ENCODE measurements at places on chromosomes 2 and 18. TPM values are rescaled to one million over a fixed set of nuclear protein-coding genes. Genes with fewer than 3 reads are reported as not detected.

DNA sequence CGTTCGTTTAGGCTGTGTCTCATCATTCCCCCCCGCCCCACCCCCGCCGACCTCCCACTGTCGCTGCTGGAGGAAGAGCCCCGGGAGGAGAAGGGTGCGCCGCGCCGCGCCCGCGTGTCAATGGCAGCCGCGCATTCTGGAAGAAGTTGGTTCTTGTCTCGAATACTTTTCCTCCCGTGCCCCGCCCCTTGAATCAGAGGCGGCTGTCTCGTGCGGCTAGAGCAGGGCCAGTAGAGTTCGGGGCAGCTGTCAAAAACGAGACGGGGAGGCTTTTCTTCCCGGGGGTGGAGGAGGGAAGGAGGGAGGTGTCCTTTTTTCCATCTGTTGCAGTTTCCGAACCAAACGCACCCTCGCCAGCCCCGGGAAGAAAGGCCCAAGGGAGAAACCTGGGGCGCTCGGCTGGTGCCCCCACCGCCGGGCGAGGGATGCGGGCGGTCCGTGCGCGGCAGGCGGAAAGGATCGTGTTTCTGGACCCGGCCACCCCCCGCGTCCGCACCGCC, 410 bp upstream of the TGIF1 start:
- no peak for DNase-seq

DNA sequence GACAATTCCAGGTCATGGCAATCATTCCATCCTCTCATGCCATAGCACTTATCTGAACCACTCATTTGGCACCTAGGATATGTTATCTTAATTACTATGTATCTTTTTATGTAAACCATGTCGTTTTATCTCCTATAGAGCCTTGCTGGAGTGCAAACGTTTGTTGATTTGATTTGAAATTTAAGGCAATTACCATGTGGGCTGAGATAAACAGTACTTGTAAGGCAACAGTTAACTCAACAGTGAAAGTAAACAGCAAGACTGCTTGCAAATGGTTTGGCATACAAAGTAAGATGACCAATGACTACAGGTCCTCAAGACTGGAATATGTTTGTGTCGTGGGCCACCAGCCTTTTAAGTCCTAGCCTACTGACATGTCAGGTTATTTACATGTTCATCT, 133.7 kb upstream of the ZFP36L2 start:
- no peak for DNase-seq

- DNase-seq = no peak
Measured at GRCh38 chr2:124640221-124640750, 615.2 kb downstream of the CNTNAP5 start.

- DNase-seq = no peak
Measured at GRCh38 chr2:134667541-134667940, 51.3 kb downstream of the TMEM163 start.

GRCh38 chr2:129478902-129479517, 500.5 kb upstream of the RAB6C start:
- no peak for DNase-seq

DNA sequence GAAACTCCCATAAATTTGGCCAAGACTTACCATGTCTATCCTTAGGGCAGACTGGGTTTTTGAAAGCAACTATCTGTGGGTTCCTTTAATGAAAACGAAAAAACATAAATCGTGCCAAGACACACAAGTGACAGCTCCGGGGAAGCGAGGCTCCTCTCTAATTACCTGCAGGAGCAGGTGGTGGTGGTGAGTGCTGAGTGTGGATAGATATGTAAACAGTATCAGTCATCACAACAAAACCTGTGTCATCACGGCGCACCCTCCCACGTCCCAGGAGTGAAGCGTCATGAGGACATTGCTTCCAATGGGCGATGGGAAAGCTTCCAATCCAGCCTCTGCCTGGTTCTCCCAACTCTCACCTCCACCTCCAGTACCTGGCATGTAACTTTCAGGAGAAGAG, 31.3 kb downstream of the ACKR3 start:
- DNase-seq = no peak

DNA sequence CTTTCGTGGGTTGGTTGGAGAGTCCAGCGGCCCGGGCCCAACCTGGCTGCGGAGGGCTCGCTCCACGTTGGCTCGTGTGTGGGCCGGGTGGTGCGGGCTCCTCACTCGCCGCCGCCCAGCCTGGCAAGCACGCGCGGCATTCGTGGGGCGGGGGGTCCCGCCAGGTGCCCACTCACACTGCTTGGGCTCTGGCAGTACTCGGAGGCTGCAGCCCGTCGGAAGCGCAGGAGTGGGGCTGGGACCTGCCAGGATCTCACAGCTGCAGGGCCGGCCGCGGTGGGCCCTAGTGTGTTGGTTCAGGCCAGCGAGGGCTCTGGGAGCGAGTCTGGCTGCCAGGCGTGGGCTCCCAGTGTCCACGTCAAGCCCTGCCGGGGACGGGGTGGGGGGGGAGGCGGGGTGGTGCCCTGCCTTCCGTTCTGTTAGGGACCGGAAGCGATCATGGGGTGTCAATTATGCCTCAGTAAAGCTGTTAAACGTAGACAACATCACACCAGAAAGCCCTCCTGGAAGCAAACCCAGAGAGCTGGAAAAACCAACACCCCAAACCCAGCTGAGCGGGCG, 1.0 kb upstream of the HS6ST1 start:
- DNase-seq = peak; percentile 67

Gene GCKR
- 1.1 TPM for total RNA-seq

DNA sequence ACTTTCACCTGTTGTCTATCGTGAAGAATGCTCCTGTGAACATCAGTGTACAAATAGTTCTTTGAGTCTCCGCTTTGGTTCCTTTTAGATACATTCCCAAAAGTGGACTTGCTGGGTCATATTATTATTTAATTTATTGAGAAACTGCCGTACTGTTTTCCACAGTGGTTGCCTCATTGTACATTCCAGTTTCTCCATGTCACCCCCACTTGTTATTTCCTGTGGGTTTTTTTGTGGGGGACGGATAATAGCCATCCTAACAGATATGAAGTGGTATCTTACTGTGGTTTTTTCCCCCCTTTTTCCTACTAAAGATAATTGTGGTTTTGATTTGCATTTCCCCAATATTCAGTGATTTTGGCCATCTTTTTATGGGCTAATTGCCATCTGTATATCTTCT, 53.8 kb downstream of the SMCHD1 start:
- DNase-seq = no peak

GRCh38 chr18:45317948-45318640, 297.2 kb upstream of the SLC14A2 start:
- no peak for DNase-seq

- no peak for DNase-seq
Measured at GRCh38 chr2:30628341-30628740, 178.9 kb downstream of the CAPN13 start.

DNA sequence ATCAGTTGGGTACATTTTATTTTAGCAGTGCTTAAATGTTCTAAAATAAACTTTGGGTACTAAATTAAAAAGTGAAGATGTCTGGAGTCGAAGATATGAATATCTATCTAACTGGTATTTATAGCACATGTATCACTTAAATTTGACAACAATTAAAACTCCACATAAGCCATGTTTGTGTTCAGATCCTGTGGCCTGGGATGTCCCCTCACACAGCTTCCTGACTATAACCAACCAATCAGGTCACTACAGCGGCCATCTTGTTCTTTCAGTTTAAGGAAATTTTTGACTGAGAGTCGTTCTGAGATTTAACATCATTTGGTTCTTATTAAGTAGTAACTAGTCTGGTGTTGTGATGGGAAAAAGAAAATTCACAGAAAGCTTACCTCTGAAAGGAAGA, 170.7 kb upstream of the NRP2 start:
- DNase-seq = no peak

DNA sequence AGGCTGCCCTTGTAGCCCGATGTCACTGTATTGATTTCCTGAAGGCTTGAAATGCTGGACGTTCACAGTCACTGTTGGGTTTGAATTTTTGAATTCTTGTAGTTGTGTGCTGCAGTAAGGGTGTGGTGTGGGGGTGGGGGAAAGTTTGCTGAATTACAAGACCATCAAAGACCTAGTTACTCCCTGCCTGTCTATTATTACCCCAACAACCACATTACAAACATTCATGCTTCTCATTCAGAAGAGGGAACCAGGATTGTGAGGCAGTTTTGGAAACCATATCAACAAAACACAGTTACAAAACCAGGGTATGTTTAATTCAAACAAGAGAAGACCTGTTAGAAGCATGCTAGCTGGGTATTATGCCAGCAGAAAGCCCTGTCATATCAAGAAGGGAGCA, 85.8 kb downstream of the CLHC1 start:
- no peak for DNase-seq

DNA sequence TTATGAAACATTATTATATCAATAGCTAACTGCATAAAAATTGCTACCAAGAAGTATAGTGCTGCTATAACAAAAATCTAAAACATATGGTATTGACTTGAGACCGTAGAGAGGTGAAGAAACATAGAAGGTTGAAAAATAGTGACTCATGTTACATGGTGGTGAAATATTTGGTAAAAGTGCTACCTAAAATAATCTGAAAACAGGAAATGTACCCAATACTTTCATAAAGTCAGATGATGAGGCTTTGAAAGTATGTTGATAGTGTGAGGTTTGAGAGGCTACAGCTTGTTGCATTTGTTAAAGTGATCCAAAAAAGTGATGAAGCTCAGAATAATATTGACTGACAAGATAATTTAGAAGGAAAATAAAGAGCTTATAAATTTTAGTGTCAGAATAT, 718.7 kb upstream of the SLC8A1 start:
- DNase-seq = no peak

GRCh38 chr2:185919155-185919554, 180.6 kb downstream of the FSIP2 start:
- DNase-seq = no peak

Data from sigmoid colon (tissue), 7 donors.